RPMI8226 (cell line): ENCODE measurements at places on chromosomes 6 and 20.

DNA sequence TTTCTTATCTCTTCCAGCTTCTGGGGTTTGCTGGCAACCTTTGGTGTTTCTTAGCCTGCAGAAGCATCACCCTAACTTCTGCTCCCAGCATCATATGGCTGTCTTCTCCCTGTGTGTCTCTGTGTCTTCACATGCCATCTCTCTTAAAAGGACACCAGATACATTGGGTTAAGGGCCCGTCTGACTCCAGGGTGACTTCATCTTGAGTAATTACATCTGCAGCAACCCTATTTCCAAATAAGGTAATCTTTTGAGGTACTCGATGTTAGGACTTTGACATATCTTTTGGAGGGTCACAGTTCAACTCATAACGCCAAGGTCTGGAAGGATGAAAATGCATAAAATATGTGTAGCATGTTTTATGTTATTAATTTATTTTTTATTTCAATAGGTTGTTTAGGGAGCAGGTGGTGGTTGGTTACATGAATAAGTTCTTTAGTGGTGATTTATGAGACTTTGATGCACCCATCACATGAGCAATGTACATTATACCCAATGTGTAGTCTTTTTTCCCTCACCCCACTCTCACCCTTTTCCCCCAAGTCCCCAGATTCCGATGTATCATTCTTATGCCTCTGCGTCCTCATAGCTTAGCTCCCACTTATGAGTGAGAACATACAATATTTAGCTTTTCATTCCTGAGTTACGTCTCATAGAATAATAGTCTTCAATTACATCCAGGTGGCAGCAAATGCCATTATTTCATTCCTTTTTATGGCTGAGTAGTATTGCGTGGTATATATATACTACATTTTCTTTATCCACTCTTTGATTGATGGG lies 131.1 kb downstream of the TBXT start:
- DNase-seq = no peak

GRCh38 chr6:24879351-24879750 lies 56.4 kb downstream of the RIPOR2 start:
- DNase-seq = no peak

GRCh38 chr6:105302617-105303128 lies 100.2 kb downstream of the PREP start:
- DNase-seq = no peak

DNA sequence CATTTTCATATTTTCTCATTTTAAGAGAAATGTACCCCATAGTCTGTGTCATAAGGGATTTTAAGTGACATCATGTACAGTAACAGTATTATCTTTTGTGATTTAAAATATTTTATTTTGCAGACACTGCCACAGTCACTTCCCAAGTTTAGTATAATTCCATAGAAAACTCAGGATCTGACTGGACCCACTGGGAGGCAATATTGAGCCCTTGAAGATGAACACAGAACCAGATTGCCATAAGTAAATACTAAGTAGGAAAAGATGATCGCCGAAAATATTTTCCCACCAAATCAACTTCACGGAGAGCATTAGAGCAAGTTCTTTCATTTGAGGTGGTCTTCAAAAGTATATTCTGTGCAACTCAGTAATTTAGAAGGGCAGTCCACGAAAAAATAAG lies 17.6 kb upstream of the PKHD1 start:
- no peak for DNase-seq

- DNase-seq = no peak
These were observed 312.4 kb upstream of the ECI2 start for GRCh38 chr6:4447639-4448330.

DNA sequence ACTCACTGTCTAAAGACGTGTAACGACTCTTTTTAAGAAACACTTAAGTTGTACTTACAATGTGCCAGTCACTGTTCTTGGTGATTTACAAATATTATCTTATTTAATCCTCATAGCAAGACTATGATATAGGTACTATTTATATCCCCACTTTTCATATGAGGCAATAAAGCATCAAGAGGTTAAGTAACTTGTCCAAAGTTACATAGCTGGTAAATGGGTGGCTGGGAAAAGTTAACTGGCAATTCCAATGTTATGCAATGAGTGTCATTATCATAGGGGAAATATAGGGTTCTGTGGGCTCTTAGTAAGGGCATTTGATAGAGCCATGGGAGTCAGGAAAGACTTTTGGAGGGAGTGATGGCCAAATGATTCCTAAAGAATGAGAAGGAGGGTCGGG lies 21.4 kb upstream of the RIPOR2 start:
- DNase-seq = no peak

GRCh38 chr20:24381886-24382285 lies 87.5 kb upstream of the SYNDIG1 start:
- no peak for DNase-seq

DNA sequence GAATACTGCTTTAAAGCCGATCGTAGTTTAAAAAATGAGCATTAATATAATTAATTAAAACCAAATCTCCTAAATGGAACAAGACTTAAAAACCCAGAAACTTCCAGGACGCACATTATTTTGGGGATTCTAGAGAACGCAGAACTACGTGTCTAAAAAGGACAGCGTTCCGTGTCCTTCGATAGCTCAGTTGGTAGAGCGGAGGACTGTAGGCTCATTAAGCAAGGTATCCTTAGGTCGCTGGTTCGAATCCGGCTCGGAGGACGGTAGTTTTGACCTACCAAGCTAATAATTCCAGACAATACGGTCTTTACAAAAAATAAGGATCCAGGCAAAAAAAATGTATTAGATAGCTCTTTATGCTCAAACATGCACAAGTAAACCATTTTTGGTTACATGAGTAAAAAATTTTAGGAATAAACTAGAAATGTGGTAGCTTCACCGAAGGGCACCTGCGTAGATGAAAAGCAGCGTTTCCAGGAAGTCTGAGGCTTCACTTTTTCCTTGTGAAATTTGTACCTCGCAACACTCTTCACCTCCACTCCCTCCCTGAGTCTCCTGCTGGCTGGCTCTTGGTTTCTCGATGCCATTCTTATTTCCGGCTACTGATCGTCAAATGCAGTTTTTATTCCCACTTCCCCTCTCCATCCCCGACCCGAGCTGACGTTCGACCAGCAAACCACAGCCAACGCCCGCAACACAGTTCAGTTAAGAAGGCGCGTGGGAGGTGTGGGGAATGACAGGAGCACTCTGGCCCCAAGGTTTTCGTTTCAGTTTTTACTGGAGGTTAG lies 19.6 kb upstream of the ABT1 start:
- peak; percentile 72 for DNase-seq

GRCh38 chr20:57953638-57954037 lies 243.8 kb upstream of the PMEPA1 start:
- no peak for DNase-seq

DNA sequence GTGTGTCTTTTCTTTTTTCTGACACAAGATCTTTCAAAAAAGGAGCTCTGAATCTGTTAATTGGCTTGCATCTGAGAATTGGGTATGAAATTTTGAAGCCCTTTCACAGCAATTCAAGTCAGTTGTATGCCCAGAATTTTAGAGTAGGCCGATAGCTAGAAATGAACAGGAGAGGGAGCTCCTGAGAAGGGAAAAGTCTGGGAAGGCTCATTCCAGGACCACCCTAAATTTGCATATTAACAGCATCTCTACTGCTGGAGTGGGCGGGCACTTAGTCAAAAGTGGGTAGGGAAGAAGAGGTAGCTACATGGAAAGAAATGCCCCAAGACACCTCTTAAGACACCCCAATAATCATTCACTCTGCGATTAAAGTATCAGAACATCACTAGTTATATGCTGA lies 928.3 kb downstream of the TBC1D32 start:
- no peak for DNase-seq
